ENCODE measurements at places on chromosomes 11 and 22. TPM values are rescaled to one million over a fixed set of nuclear protein-coding genes. Genes with fewer than 3 reads are reported as not detected.
A peak's percentile ranks its signal among the peaks of the same experiment; 100 is the strongest.

- no peak for DNase-seq
Observed at GRCh38 chr11:61298663-61299244, 3.6 kb upstream of the VWCE start.

DNA sequence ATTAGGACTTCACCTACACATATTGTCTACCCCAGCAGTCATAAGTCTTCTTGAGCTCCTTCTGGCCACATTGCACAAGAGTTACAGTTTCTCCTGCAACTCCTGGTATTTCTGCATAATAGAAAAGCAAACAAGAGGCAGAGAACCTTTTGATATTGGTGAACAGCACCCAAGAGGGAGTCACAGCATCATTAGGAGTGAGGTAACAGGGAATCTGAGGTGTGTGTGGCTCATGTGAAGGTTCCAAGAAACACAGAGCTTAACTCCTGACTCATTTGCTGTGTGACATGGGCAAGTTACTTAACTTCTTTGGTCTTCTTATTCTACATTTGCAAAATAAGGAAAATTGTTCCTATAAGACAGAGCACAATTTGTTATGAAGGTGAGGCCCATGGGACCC, 374.6 kb downstream of the INSC start:
- DNase-seq, result no peak

GRCh38 chr11:35034401-35034800, 104.6 kb upstream of the CD44 start:
- no peak for DNase-seq

GRCh38 chr22:41003976-41004375, 52.8 kb downstream of the RBX1 start:
- DNase-seq, result no peak

GRCh38 chr22:26385164-26385563, 43.9 kb upstream of the ASPHD2 start:
- no peak for DNase-seq

- DNase-seq, result no peak
Observed at GRCh38 chr11:67352546-67353316, 615 bp downstream of the POLD4 start.

GRCh38 chr11:62614275-62614674, 1.2 kb downstream of the ROM1 start:
- DNase-seq, result peak; percentile 16

DNA sequence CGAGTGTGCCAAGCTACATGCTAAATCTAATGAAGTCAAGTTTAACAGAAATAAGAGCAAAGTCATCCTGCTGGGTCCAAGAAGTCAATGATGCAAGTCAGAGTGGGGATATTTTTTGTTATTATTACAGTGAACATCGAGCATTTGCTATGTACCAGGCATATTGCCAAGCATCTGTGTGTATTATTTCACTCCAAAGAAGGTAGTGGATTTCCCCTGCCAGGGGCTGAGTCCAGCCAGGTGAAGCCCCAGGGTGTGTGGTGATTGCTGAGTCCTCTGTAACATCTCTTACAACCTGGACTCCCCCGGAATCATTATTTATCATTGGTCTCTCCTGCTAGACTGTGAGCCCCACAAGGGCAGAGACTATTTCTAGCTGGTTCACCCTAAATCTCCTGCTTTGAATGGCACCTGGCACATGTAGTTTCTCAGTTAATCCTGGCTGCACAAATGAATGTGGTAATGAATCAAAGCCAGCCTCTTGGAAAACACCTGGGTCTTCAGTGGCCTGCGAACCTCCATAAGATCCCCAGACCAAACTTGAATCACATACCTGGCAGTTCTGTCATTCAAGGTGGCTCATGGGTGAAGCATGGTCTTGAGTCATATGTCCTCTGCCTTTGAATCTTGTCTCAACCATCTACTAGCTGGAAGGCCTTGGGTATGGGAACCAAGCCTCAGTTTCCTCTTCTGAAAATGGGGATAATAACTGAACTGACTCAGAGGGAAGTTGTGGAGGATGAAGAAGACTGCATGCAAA, 549.2 kb downstream of the MIAT start:
- no peak for DNase-seq

GRCh38 chr11:129249351-129249750, 57.2 kb upstream of the ARHGAP32 start:
- DNase-seq, result no peak

GRCh38 chr22:34395370-34395769, 475.1 kb upstream of the LARGE1 start:
- DNase-seq, result no peak

- no peak for DNase-seq
Observed at GRCh38 chr11:112165049-112165448, 1.2 kb upstream of the IL18 start.

- DNase-seq, result no peak
Observed at GRCh38 chr11:9089636-9090035, 1.8 kb downstream of the SCUBE2 start.

Gene CARNS1
- total RNA-seq, result 10.0 TPM

Gene SPECC1L
- 27.5 TPM for total RNA-seq

Gene ADAMTS15
- 0.08 TPM for total RNA-seq

Gene CRYAB
- total RNA-seq, result not detected

All from CD4-positive, alpha-beta T cell (primary cell).